Activated CD4-positive, alpha-beta T cell treated with anti-CD3 and anti-CD28 coated beads for 36 hours (primary cell): ENCODE measurements at places on chromosomes 1 and 21.

DNA sequence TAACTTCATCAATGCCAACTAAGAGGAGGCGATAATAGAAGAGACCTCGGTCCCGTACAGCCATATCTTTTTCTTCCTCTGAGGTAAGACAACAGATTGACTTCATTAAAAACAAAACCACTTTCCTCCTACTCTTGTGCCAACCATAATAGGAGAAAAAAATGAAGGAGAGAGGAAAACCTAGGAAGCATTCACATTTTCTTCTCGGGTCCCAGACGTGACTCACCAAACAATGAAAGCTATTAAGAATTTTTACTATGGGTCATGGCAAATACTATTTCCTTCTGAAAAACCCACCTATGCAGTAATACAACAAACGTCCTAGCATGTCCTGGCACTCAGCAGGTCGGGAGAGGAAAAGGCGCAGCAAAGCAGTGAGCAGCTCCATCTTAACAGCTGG is 8.6 kb upstream of the BCL2L15 start:
- peaks cover 50% of the 10 kb centered on the region for H3K36me3 ChIP-seq
- peaks cover 23% of the 10 kb centered on the region for H3K4me1 ChIP-seq
- H3K4me3 ChIP-seq = no peak overlapping the region
- no peak for DNase-seq
- no peak overlapping the region for H3K27ac ChIP-seq

DNA sequence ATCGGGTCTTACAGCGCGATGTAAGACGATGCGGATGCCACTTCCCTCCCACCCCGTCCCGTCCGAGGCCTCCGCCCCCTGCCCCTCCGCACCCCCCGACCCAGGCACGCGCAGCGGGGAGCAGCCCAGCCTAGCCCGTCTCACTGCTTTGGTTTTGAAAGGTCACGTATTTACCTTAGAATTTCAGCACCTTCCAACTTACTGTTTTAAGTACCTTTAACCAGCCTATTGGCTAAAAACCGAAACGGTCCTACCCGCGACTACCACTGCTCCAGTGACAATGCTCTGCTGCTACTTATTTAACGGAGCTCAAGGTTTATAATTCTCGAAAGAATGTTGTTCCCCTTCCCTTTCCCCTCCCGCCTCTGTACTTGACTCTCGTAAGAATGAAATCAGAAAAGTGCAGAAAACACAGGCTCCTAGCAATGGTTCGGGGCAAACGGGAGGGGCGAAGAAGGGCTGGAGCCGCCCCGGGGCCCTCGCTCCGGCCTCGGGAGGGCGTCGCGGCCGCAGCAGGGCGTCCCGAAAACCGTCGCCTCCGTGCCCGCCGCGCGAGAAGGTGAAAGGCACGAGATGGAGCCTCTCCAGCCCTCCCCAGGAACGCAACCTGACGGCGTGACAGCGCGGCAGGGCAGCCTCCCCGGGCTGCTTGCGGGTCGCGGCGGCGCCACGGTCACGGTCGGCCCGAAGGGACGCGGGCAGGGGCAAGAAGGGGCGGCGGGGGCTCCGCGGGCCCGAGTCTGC is 667 bp downstream of the TMEM50B start:
- peaks cover 17% of the 10 kb centered on the region for H3K4me1 ChIP-seq
- peak; percentile 64 for DNase-seq
- peaks cover 2% of the 10 kb centered on the region for H3K36me3 ChIP-seq
- no peaks in the 10 kb centered on the region for H3K27me3 ChIP-seq

GRCh38 chr1:246176126-246177024 is 330.7 kb downstream of the SMYD3 start:
- H3K4me3 ChIP-seq = no peak overlapping the region
- H3K4me1 ChIP-seq = no peaks in the 10 kb centered on the region
- DNase-seq = no peak
- no peak overlapping the region for H3K27ac ChIP-seq
- no peaks in the 10 kb centered on the region for H3K27me3 ChIP-seq

GRCh38 chr1:98557895-98558294 is 103.6 kb upstream of the SNX7 start:
- H3K27ac ChIP-seq = no peak overlapping the region
- H3K4me1 ChIP-seq = no peaks in the 10 kb centered on the region
- no peaks in the 10 kb centered on the region for H3K36me3 ChIP-seq
- H3K27me3 ChIP-seq = no peaks in the 10 kb centered on the region
- no peak overlapping the region for H3K4me3 ChIP-seq
- no peak for DNase-seq

DNA sequence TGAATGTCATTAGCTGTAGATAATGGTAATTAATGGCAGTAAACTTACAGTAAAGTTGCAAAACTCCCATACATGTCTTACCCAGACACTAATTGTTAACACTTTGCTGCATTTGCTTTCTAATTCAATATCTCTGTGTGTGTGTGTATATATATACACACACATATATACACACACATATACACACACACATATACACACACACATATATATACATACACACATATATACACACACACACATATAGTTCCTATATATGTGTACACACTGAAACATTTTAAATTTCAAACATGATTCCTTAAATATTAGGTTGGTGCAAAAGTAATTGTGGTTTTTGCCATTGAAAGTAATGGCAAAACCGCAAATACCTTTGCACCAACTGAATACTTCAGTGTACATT is 3.7 kb upstream of the EPHX1 start:
- peaks cover 4% of the 10 kb centered on the region for H3K27me3 ChIP-seq
- no peaks in the 10 kb centered on the region for H3K36me3 ChIP-seq
- no peak overlapping the region for H3K27ac ChIP-seq
- H3K4me3 ChIP-seq = no peak overlapping the region

DNA sequence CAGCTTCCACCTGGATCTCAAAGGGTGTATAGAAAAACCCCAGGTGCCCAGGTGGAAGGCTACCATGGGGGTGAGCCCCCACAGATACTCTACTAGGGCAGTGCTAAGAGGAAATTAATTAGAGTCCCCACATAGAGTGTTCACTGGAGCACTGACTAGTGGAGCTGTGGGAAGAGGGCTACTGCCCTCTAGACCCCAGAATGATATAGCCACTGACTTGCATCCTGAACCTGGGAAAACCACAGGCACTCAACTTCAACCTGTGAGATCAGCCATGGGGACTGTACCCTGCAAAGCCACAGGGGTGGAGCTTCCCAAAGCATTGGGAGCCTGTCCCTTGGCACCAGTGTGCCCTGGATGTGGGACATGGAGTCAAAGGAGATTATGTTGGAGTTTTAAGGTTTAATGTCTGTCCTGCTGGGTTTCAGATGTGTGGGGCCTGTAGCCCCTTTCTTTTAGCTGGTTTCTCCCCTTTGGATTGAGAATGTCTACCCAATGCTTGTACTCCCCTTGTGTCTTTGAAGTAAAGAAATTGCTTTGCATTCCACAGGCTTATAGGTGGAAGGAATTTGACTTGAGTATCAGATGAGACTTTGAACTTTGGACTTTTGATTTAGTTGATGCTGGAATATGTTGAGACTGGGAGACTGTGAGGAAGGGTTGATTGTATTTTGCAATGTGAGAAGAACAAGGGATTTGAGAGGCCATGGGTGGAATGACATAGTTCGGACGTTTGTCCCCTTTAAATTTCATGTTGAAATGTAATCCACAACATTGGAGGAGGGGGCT is 31.8 kb upstream of the CDC14A start:
- no peak overlapping the region for H3K27ac ChIP-seq
- DNase-seq = no peak
- H3K27me3 ChIP-seq = no peaks in the 10 kb centered on the region
- H3K4me3 ChIP-seq = no peak overlapping the region
- H3K4me1 ChIP-seq = peaks cover 12% of the 10 kb centered on the region

GRCh38 chr1:30264672-30265025 is 458.7 kb downstream of the MATN1 start:
- no peak overlapping the region for H3K4me3 ChIP-seq
- no peak overlapping the region for H3K27ac ChIP-seq
- no peaks in the 10 kb centered on the region for H3K4me1 ChIP-seq
- DNase-seq = no peak
- H3K36me3 ChIP-seq = no peaks in the 10 kb centered on the region

GRCh38 chr1:247322442-247322841 is 9.2 kb downstream of the ZNF496 start:
- peak overlapping the region; percentile 85 for H3K27ac ChIP-seq
- H3K36me3 ChIP-seq = peaks cover 46% of the 10 kb centered on the region
- H3K4me3 ChIP-seq = peak overlapping the region; percentile 60
- DNase-seq = peak; percentile 63
- H3K27me3 ChIP-seq = no peaks in the 10 kb centered on the region

DNA sequence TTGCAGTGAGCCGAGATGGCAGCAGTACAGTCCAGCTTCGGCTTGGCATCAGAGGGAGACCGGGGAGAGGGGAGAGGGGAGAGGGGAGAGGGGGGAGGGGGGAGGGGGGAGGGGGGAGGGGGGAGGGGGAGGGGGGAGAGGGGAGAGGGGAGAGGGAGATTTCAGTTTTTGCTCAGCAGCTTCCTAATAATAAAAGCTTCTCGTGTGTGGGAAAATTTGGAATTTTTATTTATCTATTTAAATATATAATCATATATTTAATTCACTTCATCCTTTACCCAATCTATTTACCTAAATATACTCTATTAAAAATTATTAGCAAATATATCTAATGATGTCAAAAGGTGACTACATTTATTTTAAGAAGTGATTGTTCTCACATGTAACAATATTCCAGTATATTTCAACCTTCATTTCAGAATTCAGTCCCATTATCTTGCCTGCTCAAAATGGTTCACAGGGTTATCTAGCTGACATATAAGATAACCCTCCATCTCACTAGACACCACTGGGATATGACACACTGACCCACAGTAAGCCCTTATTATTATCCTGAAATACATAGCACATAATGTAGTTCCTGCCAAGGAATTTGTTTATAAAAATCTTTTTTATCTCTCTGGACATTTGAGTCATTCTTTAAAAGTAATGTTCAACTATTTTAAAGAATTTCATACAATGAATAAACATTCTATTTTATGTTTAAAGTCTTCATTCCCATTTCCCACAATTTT is 105.9 kb downstream of the GPATCH2 start:
- H3K36me3 ChIP-seq = peaks cover 4% of the 10 kb centered on the region
- H3K27me3 ChIP-seq = no peaks in the 10 kb centered on the region
- H3K4me3 ChIP-seq = no peak overlapping the region
- DNase-seq = no peak
- H3K27ac ChIP-seq = no peak overlapping the region

DNA sequence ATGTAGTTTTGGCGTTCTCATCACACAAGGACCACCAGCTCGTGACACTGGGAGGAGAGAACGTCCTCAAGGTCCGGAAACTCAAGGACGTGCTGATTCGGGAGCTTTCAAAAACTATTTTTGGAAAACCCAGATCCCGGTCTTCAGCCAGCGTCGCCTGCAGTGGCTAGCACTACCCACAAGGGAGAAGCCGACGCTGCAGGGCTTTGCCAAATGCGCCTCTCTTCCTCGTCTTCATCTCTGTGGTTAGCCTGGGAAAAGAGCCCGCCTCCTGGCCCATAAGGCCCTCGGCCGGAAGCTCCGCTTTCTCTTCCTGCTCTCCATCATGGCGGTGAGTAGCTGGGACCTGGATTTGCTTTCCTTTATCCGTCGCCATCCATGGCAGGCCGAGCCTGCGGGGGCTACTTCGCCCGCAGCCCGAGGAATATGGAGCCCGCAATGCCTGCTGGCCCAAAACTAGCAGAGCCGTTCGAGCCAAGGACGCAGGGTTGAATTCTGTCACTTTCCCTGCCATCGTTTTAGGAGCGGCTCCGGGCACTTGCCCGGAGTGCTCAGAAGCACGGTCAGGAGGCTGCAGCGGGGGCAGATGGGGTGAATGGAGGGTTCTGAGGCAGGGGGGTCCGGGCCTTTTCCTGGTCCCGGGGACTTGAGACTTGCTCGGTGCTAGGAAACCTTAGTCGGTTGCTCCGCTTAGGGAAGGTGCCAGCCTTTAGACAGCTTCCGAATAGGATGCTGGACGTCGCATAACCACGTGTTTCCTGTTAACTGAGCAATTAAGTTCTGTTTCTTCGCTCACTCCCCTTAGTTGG is at the start of gene RPL11:
TSS of gene RPL11 (plus strand) at position 308 of the 809 bp plus-strand sequence. CDS start at position 326, 18 bp downstream.
- peaks cover 43% of the 10 kb centered on the region for H3K4me1 ChIP-seq
- H3K4me3 ChIP-seq = peak within 1 kb of the TSS; percentile 97
- peaks cover under 1% of the 10 kb centered on the region for H3K27me3 ChIP-seq
- H3K27ac ChIP-seq = peak within 1 kb of the TSS; percentile 98

GRCh38 chr21:35988416-35989137 is 71.7 kb downstream of the SETD4 start:
- no peak for DNase-seq
- no peak overlapping the region for H3K4me3 ChIP-seq
- H3K36me3 ChIP-seq = no peaks in the 10 kb centered on the region
- H3K27ac ChIP-seq = no peak overlapping the region
- peaks cover 7% of the 10 kb centered on the region for H3K27me3 ChIP-seq
- no peaks in the 10 kb centered on the region for H3K4me1 ChIP-seq

DNA sequence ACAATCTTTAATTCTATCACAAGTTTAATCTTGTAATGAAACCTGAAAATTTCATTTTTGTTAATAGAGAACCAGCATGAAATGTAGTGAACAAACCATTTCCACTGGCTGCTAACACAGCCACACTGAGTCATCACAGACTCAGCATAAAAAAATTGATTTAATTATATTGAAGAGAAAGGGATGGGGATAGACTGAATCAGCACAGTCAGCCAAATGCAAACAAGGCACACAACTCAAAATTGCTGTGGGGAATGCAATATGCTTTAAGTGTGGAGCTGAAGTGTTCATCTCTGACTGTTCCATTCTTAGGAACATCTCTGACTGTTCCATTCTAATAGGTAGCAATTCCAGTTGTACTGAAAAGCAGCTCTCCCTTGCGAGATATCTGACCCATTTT is 299.8 kb downstream of the MRPL39 start:
- H3K4me3 ChIP-seq = no peak overlapping the region
- no peak overlapping the region for H3K27ac ChIP-seq
- DNase-seq = no peak
- no peaks in the 10 kb centered on the region for H3K36me3 ChIP-seq
- no peaks in the 10 kb centered on the region for H3K4me1 ChIP-seq
- H3K27me3 ChIP-seq = peaks cover 1% of the 10 kb centered on the region

DNA sequence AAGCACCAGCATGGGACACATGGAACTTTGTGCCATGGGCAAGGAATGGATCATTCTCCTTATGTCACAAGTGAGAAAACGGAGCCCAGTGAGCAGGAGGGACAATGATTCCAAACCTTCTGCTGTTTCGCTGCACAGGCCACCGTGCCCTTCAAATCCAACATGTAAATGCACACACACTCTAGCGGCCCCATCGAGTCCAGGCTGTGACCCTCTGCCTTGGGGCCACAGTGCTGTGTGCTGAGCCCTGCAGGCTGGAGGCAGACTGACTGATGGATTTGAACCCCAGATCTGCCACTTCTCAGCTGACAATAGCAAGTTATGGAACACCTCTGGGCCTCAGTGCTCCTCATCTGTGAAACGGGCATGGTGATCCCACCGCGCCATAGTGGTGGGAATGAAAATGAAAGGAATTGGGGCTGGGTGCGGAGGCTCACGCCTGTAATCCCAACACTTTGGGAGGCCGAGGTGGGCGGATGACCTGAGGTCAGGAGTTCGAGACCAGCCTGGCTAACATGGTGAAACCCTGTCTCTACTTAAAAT is 63.6 kb downstream of the ALPL start:
- H3K27me3 ChIP-seq = peaks cover 12% of the 10 kb centered on the region
- DNase-seq = no peak
- H3K4me3 ChIP-seq = no peak overlapping the region
- H3K27ac ChIP-seq = no peak overlapping the region
- H3K4me1 ChIP-seq = no peaks in the 10 kb centered on the region
- no peaks in the 10 kb centered on the region for H3K36me3 ChIP-seq
